CD4-positive, alpha-beta T cell treated with Interleukin-15 for 4 hours (primary cell): ENCODE measurements at places on chromosomes 2 and 18.

DNA sequence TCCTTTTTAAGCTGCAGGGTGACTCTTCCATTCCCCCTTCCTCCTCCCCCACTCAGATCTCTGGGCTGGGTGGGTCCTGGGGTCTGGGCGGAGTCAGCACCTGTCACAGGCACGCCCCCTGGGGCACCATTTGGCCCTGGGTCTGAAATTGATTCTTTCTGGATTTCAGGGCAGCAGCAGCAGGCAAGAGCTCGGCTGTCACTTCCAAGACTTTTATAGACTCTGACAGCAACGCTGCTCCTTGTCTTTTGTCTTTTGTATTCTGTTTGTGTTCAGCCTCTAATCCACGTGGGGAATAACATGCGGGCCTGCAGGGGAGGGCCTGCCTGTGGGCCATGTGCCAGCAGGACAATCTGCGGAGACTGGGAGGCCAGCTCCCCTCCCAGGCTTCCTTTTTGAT lies 3.9 kb downstream of the BOD1L2 start:
- DNase-seq, result no peak

DNA sequence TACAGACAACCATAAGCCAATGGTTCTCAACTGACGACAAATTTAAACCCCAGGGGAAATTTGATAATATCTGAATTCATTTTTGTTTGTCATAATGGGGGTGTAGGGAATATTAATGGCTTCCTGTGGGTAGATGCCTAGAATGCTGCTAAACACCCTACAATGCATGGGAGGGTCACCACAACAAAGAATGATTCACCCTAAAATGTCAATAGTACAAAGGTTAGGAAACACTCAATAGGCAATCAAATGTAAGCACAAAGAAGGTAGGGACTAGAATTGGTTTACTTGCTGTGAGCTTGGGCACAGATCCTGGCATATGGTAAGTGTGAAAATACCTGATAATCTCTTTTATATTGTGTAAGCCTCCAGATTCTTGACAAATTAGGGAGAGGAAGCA lies 20.1 kb upstream of the FANCL start:
- DNase-seq, result no peak

GRCh38 chr2:240203788-240204270 lies 63.4 kb upstream of the OTOS start:
- DNase-seq, result no peak

DNA sequence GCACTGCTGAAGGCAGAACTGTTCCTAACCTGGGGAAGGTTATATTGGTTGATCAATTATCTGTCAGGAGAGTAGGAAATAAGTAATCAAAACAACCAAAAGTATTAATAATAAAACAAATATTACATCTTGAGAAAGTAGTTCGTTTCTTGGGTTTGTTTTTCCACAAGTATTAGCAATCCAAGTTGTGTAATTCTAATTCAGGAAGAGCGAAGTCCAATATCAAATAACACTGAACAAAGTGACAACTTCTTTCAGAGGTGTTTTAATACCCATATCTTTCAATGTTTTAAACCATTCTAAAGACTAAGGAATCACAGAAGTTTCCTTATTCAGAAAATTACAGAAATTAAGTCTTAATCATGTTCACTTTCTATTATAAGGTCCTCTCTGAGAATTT lies 34.6 kb upstream of the NFU1 start:
- DNase-seq, result no peak

DNA sequence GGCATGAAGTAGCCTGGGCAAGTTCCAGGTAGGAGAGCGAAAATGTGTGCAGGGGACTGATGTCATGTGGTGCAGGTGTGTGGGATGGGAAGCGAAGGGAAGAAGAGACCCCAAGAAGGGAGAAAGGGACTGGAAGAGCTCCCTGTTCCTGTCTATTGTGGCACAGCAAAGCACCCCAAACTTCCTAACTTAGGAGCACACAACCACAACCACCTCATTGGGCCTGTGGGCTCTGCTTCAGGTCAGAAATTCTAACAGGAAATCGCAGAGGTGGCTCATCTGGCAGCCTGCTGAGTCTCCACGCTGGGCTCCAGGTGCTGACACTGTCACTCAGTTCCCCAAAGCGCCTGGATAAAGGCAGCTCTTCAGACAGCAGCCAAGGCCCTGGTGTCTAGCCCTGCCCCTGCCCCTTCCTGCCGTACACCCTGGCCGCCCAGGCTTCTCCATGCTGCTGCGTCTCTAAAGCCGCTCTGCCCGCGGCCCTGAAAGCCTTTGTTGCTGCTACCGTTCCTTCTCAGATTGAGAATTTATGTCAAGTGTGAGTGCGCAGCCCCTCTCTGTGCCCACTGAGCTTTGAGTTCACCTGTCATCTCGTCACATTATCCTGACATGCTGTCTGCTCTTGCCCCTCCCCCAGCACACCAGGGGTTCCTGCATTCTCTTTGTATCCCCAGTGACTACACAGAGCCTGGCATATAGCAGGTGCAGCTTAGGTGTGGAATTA lies 140.2 kb upstream of the BCL2L11 start:
- DNase-seq, result no peak

GRCh38 chr2:108998911-108999310 lies 9.9 kb upstream of the EDAR start:
- no peak for DNase-seq

- DNase-seq, result no peak
Measured at GRCh38 chr18:59123588-59124369, 15.9 kb upstream of the SEC11C start.

- no peak for DNase-seq
Measured at GRCh38 chr18:46322411-46322891, 218.3 kb downstream of the HAUS1 start.

GRCh38 chr2:6876309-6876708 lies 1.3 kb upstream of the RSAD2 start:
- DNase-seq, result no peak

GRCh38 chr2:105827351-105828096 lies 82.8 kb downstream of the NCK2 start:
- no peak for DNase-seq
